Right kidney (tissue), 9 donors: ENCODE measurements at places on chromosomes 7 and 10.

- DNase-seq: no peak
These were observed 20.1 kb downstream of the P4HA1 start for GRCh38 chr10:73076360-73077183.

- no peak for DNase-seq
These were observed 11.2 kb downstream of the LUC7L2 start for GRCh38 chr7:139370943-139371313.

DNA sequence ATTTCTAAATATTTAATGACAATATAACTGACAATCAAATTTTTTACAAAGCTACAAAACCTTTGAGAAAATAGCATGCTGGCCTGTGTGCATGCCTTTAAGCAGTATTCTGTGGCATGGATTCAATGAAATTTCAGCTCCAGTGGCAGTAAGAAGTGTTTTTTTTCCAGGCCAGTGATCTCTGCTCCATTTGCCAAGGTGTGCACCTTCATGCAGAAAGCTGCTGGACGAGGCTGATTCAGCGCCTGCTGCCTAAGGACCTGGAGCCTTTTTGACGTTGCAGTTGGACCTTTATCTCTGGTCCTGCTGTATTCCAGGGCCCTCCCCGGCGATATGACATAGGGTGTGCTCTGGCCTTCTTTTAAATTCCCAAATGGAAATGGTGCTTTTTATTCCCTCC lies 26.6 kb downstream of the VWC2 start:
- no peak for DNase-seq

GRCh38 chr7:31864646-31865045 lies 177.6 kb downstream of the PPP1R17 start:
- no peak for DNase-seq

DNA sequence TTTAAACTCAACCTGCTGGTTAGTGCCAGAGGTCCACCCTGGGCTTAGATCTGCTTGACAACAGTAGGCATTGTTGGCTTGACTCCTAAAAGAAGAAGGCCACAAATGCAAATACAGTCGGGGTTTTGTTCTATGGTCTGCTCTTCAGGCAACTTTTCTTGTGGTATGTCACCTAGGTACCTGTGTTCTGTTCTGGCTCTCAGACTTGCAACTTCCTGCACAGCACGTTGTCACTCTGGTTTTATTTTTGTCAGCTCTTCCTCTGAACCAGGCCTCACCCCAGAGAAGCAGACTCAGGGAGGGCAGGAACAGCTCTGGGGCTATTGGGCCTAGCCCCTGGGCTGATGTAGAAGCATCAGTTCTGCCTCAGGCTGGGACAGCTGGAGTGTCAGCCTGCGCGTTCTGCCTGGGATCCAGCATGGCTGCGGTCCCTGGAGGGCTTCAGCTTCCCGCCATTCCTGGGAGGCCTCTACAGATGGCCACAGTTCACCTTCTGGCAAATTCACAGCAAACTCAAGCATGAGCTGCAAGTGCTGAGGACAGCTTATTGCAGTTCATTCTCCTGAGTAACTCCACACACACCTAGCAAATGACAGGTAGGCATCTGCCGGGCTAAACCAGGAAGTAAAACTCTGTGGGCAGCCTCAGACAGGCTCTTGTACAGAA lies 11.0 kb upstream of the PDCD4 start:
- DNase-seq: no peak

- no peak for DNase-seq
These were observed 14.3 kb upstream of the JCAD start for GRCh38 chr10:30073767-30074060.

- no peak for DNase-seq
These were observed 45.4 kb downstream of the NAMPT start for GRCh38 chr7:106239406-106239805.

DNA sequence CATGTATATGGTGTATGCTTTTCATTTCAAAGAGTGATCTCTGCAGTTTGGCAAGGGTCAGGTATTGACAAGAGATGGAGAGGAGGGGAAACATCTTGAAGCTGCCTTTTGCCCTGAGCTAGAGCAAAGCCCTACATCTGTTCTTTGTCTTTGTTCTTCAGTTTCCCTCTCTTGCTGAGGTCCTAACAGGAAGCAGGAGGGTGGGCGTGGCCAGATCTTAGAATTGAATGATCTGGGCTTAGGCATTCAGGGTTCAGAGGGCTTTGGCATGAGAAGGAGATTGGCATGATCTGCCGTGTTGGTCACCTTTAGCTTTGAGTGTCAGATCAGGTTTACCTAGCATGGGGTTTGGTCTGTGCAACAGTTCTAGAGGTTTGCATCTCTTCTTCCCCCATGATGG lies 41.3 kb downstream of the LRMDA start:
- DNase-seq: no peak

- no peak for DNase-seq
These were observed 13.9 kb downstream of the TRPV5 start for GRCh38 chr7:142919656-142920055.

DNA sequence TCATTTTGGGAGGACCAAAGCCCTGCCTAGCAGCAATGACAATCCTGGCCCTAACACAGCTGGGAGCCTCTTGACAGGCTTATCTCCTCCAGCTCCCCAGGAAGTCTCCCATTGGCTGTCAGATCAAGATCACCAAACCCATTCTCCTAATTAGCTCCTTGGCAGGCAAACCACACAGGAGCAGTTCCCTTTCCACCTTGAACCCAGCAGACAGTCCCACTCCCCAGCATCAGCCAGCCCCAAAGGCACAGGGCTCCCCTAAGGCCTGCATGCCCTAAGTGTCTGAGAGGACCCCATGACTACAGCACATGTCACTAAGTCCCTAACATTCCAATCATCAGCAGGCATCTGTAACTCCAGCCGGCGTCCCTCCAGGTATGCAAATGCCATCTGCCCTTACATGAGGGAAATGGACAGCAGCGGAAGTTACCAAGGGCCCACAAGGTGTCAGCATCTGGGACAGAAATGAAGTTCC lies 348.5 kb downstream of the KCNMA1 start:
- no peak for DNase-seq

DNA sequence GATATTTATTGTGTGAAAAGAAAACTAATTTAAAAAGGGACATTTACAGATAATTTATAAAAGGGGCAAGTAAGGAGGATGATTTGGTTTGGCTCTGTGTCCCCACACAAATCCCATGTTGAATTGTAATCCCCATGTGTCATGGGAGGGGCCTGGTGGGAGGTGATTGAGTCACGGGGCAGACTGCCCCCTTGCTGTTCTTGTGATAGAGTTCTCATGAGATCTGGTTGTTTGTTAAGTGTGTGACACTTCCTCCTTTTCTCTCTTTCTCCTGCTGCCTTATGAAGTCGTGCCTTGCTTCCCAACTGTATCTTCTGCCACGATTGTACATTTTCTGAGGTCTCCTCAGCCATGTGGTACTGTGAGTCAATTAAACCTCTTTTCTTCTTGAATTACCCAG lies 171.0 kb upstream of the SEMA3E start:
- no peak for DNase-seq

DNA sequence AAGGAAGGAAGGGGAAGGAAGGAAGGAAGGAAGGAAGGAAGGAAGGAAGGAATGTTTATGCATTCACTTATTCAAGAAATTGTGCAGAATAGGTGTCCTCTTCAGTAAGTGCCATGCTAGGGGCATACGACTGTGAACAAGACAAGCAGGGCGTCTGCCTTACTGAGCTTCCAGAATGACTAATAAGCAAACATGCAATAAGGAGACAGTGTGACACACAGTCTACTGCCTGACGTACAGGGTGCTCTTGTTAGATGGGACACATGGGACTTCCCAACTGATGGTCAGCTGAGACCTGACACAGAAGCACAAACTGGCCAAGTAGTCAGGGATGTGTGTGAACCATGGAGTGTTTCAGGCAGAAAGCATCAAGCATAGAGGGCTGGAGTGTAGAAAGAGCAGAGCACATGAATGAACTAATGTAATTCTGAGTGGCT lies 18.2 kb downstream of the DNAJC12 start:
- DNase-seq: no peak

DNA sequence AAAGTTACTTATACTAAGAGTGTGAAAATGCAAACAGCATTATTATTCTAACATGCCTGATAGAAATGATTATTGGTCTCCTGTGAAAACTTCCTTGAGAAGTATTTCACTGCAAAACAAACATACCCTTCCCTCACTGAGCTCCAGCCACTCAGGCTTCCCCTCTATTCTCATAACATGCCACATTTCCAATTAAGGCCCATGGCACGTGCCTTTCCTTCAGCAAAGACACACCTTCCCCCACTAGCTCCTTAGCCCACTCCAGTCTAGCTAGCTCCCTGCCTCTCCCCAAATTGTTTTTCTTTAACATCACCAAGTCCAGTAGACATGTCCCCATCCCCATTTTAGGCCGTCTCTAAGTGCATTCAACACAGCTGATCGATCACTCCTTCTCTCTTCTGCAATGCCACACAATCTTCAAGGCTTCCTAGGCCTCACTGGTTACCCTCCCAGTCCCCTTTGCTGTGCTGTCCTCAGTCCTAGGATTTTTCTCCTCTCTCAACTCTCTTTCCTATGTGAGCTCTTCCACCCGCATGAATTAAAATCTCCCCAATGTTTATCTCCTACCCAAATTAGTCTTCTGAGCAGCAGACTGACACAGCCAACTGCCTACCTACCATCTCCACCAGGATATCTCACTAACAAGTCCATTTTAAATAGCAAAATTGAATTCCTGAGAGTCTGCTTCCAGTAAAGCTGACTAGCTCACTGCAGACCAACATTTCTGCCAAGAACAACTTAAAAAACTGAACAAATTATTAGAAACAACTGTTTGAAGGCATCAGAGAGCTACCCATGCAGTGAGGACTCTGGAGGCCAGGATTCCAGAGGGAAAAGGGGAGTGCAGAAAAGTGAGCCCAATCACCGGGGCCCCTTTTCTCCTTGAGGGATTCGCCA lies 11.9 kb downstream of the CYTH3 start:
- DNase-seq: no peak
